ENCODE measurements at places on chromosomes 13 and 19.

- DNase-seq, result peak; percentile 44
Observed at GRCh38 chr19:8973501-8974091, 36.6 kb downstream of the MUC16 start.

- no peak for DNase-seq
Observed at GRCh38 chr13:93963266-93964145, 516.0 kb downstream of the DCT start.

DNA sequence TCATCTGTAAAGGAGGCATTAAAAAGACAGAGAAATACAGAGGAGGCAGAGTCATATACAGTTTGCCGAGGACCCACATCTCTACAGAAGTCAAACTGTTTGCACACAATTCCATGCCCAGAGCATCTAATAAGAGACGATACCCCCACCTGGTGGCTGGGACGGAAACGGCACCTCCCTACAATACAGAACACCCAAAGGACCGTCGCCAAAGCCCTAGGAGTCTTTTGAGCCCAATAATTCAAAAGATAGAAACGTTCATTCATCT lies 703 bp upstream of the PLEKHG2 start:
- peak; percentile 73 for DNase-seq

- no peak for DNase-seq
Observed at GRCh38 chr13:91399189-91400062, 1.0 kb downstream of the GPC5 start.

DNA sequence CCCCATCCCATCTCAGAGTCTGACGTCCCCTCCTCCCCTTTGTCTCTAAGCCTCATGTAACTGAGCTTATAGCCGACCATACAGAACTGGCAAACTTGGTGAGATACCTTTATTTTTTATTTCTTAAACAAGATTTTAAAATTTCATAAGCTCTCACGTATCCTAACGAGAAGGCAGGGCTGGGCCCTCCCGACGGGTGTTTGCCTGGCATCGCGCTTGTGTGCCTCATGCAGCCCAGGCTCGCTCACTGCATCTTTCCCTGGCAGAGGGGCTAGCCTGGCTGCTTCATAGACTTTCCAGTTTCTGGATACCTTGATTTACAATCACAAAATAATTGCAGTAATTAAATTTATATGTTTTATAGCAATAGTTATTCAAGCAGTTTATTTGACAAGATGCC lies 69.0 kb downstream of the GGACT start:
- DNase-seq, result no peak

GRCh38 chr13:51967482-51968446 lies 43.5 kb downstream of the ATP7B start:
- no peak for DNase-seq

- no peak for DNase-seq
Observed at GRCh38 chr13:91356919-91357612, 9.6 kb downstream of the MIR17HG start.

GRCh38 chr13:51313619-51314018 lies 25.9 kb upstream of the SERPINE3 start:
- DNase-seq, result no peak

- no peak for DNase-seq
Observed at GRCh38 chr13:25784119-25784518, 267.7 kb downstream of the SHISA2 start.

GRCh38 chr13:108360139-108360538 lies 90.6 kb downstream of the TNFSF13B start:
- no peak for DNase-seq

- DNase-seq, result no peak
Observed at GRCh38 chr19:8935460-8935859, 74.7 kb downstream of the MUC16 start.

Data from right renal pelvis (tissue), 4 donors.